ENCODE measurements at places on chromosomes 16 and 17.

GRCh38 chr16:75558846-75559401 is 2.9 kb upstream of the TMEM231 start:
- no peak for DNase-seq

GRCh38 chr16:12511708-12512107 is 292.0 kb downstream of the CPPED1 start:
- DNase-seq, result no peak

GRCh38 chr17:19263641-19264051 is 26.5 kb downstream of the EPN2 start:
- no peak for DNase-seq

DNA sequence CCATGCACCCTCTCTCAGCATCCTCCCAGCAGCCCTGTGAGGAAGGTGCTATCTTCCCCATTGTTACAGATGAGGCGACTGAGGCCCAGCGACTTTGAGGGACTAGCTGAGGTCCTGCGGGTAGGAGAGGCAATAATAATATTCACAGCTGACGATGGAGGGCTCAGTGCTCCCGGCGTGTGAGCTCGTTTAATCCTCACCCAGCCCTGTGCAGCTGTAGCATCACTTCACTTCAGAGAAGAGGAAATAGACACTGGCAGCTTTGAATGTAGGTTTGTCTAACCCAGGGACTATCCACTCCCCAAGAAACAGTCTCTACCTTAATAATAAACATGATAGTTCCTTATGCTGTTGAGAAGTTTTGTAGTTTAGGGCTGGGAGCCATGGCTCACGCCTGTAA is 21.6 kb downstream of the LASP1 start:
- DNase-seq, result no peak

DNA sequence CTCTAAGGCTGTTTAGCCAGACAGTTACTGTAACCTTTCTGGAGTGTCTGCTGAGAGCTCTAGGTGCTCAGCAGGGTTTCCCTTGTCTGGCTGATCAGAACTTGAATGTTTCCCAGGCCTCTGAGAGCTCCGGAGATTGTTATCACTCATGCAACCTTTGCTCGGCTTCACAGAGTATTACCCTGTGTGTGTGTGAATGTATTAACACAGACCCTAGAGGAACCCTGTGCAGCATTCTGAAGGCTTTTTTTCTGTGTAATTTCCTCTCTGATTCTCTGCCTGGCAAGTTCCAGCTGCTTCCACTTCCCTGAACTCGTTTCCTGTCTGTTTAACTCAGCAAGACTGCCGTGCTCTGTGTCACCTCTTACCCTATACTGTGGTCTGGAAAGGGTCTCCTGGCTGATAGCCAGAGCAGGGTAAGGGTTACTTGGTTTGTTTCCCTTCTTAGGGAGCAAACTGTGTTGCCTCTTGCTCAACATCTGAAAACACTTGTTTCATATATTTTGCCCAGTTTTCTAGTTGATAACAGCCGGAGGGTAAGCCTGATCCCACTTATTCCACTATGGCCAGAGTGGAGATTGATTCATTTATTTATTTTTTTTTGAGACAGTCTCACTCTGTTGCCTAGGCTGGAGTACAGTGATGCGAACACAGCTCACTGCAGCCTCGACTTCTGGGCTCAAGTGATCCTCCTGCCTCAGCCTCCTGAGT is 21.7 kb downstream of the PRMT7 start:
- DNase-seq, result no peak

- DNase-seq, result no peak
Observed at GRCh38 chr17:1546292-1546922, 16.2 kb downstream of the PITPNA start.

- DNase-seq, result no peak
Observed at GRCh38 chr17:11176549-11176948, 64.5 kb upstream of the SHISA6 start.

DNA sequence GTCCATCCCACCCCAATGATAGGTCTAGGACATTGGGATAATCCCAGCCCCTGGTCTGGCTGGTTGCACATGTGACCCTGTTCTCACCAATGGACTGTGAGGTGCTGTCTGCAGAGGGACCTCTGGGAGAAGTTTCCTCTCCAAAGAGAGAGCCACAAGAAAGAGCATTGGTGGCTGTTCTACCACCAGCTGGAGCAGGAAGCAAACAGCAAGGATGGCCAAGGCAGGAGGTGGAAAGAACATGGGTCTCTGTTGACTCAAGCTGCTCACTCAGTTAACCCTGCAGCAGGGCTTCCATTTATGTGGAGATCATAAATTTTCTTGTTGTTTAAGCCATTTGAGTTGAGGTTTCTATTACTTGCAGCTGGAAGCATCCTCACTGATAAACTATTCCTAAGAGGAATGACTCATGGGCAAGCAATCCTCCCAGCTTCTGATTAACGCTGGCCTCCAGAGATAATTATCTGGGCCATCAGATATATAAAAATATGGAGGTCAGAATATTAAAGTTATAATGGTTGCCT is 52.6 kb downstream of the CYB5B start:
- DNase-seq, result peak; percentile 36

DNA sequence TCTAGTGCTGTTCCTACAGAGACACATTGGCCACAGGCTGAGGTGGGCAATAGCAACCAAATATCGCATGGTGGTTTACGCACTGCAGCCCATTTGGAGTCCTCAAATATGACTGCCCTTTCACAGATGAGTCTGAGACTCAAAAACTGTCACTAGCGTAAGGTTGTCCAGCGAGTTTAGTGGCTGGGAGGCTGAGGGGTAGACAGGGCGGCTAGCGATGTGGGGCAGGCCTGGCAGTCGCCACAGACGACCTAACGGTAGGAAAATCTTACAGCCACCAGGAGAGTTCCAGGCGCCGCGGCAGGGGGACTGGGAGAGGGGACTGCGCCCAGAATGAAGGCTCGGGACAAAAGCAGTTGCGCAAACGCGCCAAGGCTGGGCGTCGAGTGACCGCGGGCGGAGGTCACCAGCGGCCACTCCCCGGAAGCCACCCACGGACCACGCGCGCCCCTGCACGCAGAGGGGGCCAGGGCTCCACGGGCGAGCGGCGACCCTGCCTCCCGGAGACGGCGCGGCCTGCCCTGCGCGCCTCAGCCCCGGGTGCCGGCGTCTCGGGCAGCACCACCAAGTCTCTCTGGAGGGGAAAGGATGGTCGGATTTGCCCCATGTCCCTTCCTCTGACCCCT is 699 bp upstream of the MAP1LC3B start:
- DNase-seq, result no peak

DNA sequence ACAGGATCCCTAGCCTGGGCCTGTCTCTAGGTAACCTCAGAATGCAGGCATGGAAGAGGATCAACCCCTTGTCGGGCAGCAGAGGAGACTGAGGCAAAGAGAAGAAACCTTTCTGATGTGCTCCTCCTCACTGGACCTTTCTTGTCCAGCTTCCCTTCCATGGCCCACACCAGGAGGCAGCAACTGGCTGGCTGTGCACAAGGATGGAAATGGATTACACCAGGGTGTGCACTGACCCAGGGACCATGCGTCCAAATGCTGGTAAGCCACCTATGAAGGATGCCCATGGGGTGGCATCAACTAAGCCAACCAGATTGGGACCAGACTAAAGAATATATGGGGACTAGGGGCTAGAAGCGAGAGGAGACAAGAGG is 83.0 kb downstream of the N4BP1 start:
- DNase-seq, result no peak

DNA sequence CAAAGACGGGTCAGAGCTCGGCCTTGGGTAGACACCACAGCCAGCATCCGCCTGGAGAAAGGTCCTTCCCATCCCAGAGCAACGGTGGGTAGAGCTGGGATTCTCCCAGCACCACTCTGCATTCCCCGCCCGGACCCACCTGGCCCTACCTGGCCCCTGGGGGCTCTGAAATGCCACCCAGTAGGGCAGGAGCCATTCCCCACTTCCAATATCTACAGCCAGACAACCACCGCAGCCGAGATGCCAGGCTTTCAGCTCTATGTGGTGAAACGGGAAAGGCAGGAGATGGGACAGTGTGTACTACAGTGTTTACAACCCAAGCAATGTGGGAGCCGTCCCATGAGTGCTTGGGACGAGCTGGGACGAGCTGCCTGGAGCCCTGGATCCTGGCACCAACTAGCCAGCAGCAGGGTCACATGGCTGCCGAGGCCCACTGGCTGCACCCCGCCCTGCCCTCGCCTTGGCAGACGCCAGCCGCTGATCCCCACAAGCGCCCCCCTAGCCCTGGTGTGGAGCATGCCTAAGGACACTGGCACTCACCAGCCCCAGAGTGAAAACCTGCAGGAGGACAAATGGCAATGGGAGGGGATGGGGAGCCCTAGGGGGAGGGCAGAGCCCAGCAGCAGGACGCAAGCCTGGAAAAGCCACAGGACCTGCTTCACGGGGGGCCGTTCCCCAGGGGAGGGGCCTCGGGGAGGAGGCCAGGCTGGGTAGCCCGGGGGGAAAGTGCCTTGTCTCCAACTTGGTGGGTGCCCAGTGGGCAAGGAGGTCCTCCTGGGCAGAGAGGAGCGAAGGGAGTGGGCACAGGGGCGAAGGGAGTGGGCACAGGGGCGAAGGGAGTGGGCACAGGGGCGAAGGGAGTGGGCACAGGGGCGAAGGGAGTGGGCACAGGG is 13.5 kb downstream of the TMC6 start:
- no peak for DNase-seq

DNA sequence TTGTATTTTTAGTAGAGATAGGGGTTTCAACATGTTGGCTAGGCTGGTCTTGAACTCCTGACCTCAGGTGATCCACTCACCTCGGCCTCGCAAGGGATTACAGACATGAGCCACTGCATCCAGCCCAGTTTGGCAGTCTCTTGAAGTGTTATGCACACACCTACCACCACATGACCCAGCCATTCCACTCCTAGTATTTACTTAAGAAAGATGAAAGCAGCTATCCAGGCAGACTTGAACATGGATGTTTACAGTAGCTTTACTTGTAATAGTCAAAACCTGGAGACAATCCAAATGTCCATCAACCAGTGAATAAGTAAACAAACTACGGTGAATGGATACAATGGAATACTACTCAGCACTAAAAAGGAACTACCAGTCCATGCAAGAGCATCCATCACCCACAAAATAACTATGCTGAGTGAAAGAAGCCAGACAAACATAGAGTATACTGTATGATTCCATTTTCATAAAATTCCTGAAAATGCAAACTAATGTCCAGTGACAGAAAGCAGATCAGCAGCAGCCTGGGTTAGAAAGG is 37.8 kb upstream of the RASD1 start:
- no peak for DNase-seq

DNA sequence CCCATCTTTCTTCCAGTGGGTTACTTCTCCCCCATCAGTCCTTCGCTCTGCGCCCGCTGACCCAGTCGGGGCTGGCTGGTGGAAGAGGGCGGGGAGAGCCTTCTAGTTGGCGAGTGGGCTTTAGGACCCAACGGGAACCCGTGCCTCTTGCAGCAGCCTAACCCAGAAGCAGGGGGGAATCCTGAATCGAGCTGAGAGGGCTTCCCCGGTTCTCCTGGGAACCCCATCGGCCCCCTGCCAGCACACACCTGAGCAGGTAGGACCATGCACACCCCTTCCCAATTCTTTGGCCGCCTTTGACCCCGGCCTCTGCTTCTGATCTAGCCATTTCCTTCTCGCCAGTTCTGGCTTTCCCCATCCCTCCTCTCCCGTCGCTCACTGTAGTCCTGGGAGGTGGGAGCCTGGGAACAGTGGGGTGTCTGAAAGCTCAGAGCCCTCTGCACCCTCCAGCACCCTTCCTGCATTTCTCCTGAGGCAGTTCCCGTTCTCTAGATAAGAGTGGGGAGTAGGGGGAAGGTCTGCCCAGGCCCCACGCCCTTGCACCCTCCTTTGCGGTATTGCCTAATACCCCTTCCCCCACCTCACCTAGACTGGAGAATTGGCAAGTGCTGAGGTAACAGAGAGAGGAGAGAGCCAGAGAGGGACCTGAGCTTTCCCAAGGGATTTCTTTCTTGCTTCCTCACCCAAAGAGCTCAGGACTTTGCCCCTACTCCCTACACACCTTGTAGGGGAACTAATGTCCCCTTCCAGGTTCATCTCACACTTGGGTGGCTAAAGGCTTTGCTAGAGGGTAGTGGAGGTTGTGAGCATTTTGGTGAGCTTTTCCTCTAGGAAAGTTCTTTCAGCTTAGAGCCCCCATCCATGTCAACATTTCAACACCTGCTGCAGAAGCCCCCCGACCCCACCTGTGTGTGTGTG is at the start of gene RARA:
Gene RARA, plus strand, starts transcription at position 150 of the 918 bp plus-strand sequence. CDS start 22,039 bp downstream, outside the sequence.
- DNase-seq, result no peak

DNA sequence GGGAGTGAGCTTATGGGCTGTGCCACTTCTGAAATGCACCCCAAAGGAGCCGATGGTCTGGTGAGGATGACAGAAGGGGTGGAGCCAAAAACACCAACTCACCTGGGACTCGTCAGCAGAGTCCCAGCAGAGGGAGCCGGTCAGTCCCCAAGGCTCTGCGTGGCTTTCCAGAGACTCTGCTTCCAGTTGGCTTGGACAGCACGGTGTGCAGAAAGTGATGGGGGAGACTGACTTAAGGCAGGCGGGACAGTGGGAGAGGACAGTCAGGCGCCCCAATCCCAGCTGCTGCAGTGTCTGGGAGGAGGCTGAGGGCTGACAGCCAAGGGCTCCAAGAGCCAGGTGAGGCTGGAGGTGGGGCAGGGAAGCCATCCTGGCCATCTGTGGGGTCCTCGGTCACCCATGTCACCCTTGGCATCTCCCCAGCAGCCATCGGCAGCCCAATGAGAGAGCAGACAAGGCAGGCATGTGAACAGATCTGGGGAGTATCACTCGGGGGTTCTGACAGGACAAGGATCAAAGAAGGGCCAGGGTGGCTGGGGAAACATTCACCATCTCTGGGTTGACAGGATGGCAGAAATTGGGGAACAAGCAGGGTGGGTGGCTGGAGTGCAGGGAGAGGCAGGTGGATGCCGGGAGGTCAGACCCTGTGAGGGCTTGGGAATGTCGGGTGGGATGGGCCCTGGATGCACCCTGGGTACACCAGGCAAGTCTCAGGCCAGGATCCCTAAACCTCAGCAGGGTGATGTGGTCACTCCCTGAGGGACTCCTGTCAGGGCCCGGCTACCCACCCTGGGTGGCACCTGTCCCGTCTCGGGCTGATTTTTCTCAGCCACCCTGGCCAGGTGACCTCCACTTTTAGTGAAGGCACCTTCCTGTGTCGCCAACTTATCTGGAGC is 8.9 kb upstream of the KRTAP17-1 start:
- DNase-seq, result no peak

DNA sequence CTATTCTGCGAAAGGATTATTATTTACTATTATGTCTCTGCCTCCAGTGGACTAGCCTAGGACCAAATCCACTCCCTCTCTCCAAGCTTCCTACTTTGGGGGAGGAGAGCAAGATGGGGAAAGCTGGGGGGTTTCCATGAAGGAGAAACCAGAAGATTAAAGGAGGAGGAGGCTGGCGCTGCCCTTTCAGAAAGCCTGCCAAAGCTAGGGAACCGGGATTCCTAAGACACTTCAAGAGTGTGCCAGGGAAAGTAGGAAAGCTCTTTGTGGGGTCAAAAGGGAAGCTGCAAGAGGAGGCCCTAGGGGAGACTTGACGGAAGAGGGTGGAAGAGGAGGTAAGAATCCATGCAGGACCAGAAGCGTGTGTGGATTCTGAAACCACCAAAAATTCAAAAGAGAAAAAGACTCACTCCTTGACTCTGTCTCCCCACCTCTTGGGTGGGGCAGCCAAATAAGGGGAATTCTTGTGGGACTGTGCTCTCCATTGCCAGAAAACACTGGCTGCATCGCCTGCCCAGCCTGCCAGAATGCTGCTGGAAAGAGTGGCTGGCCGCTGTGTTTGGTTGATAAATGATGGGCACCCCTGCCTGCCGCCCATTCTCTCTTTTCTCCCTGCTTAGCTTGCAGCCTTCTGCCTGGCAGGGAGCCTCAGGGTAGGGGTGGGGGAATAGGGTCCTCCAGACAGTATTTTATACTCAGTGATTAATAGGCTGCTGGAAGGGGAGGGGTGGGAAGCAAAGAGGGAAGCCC is 11.8 kb upstream of the KAT7 start:
- no peak for DNase-seq

GRCh38 chr16:53769787-53770186 is 65.8 kb downstream of the FTO start:
- no peak for DNase-seq

Measured in fibroblast of the conjunctiva (primary cell).